NB4 (cell line): ENCODE measurements at places on chromosomes 12 and 14.

DNA sequence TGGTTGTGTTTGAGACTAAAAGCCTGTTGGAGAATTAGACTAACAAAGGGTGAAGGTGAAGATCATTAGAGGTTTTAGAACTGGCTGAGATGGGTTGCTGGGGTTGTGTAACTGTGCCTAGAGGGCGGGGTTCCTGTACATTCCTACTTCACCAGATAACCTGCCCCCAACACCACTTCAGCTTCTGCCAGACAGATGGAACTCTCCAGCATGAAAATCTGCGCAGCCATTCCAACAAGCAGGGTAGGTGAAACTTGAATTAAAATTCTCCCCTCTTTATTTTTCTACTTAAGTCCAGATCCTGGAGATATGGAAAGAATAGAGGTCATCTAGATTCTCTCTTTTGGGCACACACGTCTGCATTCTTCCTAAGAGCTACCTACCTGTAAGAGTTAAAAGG lies 6.0 kb downstream of the FOXG1 start:
- no peak for DNase-seq

- DNase-seq: peak; percentile 66
Measured at GRCh38 chr12:68932961-68933893, at the start of gene CPM. Gene CPM (minus strand): TSS chr12:68933171. CDS start chr12:68932837, 334 bp downstream.

GRCh38 chr12:49646871-49647654 lies 23.7 kb downstream of the PRPF40B start:
- DNase-seq: peak; percentile 19

DNA sequence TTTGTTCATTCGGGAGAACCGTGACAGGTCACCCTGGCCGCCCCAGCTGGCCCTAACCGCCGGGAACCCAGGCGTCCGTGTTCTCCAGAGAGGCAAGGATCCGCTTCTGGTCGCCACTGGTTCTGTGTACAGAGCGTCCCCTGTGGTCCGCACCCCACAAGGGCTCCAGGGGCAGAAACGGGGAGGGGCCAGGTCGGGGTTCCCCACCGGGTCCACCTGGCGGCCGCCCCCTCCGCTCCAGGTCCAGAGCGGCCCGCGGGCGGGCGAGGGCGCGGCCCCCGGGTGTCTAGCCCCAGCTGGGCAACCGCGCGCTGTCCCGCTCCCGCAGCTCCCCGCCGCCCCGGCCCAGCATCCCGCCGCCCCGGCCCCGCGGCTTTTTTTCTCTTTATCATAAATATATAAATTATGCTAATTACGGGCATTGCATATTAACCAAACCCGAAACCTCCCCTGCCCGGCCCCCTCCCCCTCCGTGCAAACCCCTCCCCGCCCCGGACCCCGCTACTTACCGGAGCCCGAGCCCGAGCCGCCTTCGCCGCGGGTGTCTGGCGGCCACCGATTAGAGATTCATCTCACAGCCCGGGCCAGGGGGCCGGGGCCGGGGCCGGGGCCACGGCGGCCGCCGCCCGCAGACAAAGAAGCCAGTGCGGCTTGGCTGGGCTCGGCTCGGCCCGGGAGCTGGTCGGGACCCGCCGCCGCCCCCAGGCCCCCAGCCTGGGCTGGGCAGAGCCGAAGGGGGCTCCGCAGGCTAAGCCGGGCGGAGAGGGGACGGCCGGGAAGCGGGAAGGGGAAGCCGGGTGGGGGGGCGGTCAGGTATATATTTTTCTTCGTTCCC lies 512 bp downstream of the POU6F1 start:
- DNase-seq: peak; percentile 55

DNA sequence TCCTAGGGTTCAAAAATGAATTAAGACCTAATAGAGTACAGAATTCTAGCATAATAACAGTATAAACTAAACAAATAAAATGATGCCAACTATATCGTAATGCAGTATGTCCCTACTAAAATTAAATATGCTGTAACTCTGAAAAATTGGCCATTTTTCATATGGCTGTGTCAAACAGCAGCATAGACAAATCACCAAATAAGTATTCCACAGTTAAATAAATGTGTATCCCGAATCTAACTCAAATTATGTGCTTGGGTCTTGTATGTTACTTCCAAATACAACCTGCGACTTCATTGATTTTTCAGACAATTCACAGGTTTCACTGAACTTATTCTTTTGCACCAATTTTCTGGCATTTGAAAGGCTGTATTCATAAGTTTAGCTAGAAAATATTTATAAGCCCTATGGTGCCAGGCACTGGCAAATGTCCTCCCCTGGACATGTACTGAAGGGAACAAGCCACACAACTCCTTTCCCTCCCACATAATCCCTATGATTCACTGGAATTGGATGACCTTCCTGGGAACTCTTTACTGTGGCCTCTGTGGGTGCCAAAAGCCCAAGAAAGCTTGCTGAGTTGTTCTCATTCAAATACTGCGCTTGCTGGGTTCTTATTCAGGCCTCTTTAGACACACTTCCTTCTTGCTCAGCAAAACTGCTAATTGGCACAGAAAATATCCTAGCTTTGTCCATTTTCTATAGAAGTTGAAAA lies 108.8 kb downstream of the KITLG start:
- DNase-seq: no peak
